Upper lobe of right lung (tissue), 1 donor: ENCODE measurements at places on chromosomes 6 and 20. TPM values are rescaled to one million over a fixed set of nuclear protein-coding genes. Genes with fewer than 3 reads are reported as not detected.

The NNAT gene
- 0.43 TPM for total RNA-seq

The AURKA gene
- 1.5 TPM for total RNA-seq

The LTB gene
- total RNA-seq = 6.2 TPM

DNA sequence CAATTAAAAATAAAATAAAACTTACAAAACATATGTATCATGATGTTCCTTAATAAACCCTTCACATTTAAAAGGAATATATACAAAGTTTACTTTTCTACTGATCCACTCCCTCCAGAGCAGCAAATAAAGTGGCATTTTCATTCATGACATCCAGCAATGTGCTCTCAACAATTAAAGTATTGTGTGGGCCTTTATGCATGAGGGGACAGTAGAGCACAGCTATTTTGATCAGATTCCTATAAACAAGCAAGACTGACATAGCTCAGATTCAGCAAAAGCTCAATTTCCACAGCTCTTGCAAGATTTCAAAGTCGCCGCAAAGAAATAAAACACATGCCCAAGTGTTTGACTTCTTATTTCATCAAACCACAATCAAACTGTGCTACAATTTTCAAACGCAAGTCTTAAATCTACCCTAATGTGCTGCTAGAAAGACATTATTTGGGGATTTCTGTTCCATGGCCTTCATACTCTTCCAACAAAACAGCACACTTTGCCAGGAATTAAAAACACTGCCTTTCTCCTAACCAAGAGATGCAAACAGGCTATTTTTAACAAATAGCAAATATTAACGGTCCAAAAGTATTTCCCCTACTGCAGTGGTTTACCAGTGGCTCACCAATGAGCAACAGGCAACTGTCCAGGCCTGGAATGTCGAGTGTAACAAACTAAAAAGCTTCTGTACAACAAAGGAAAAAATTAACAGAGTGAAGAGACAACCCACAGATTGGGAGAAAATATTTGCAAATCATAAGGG, 52.3 kb downstream of the MBOAT1 start:
- DNase-seq = no peak

GRCh38 chr6:103456652-103457051, 1403.1 kb downstream of the HACE1 start:
- DNase-seq = no peak

The OR12D3 gene
- total RNA-seq = not detected

The E2F1 gene
- total RNA-seq = 2.4 TPM

GRCh38 chr6:141464896-141465295, 667.8 kb upstream of the GJE1 start:
- no peak for DNase-seq
